ENCODE measurements at places on chromosomes 1 and 21.
A peak's percentile ranks its signal among the peaks of the same experiment; 100 is the strongest.

DNA sequence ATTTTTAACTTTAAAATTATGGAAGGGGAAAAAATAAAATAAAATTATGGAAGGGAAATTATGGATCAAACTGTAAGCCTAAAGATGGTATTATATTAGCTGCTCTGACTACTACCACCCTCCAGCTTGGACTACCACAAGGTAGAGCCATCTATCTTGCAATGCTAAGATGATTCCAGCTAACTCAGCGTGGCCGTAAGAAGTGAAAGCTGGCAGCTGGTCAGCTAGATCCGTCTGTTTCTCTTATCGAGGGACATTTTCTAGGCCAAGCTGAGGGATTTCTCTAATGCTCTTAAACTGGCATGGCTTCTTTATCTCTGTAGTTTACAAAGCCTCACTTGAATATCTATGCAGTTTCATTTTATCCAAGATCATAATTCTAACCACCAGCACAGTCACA, 31.5 kb downstream of the LYST start:
- DNase-seq = no peak

- DNase-seq = no peak
Observed at GRCh38 chr1:110903853-110904500, 31.0 kb downstream of the CD53 start.

DNA sequence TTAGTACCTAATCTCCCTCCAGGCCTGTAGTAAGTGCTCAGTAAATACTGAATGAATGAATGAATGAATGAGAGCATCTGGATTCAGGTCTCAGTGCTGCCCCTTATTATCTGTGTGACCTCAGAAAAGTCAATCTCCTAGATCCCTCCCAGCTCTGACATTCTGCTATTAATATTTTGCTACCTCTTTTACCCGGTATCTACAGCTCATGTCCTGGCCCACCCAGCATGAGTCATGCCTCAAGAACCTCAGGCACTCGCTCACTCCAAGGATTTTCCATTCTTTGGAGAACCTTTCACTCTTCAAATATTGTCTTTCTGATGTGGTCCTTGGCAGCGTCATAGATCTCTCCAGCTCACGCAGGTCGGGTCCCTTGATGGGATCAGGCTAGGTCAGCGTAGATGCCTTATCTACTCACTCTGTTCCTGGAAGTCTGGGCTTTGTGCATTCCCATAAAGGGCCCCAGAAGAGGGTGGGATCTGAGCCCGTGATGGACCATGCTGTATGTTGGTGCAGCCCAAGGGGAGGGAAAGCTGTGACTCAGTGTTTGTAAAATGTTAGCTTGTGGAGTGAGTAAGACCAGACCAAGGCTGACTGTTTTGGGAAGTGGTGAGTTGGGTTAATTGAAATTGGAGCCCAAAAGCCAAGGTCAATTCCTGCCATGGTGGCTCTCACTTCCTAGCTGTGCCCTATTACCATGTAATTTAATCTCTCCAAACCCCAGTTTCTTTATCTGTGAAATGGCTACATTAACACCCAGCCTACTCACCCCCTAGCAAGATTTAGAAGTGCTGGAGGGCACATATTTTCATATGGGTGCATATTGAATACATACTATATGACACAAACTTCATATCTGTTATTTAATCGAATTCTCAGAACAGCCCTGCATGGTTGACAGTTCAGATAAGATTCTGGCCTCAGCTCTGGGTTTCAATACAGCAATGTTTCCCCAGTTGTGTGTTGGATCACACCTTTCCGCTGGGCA, 214.1 kb upstream of the USP24 start:
- DNase-seq = peak; percentile 60

GRCh38 chr21:36423771-36424433, 38.7 kb downstream of the CHAF1B start:
- no peak for DNase-seq

- no peak for DNase-seq
Observed at GRCh38 chr21:42214081-42214750, 4.7 kb upstream of the ABCG1 start.

DNA sequence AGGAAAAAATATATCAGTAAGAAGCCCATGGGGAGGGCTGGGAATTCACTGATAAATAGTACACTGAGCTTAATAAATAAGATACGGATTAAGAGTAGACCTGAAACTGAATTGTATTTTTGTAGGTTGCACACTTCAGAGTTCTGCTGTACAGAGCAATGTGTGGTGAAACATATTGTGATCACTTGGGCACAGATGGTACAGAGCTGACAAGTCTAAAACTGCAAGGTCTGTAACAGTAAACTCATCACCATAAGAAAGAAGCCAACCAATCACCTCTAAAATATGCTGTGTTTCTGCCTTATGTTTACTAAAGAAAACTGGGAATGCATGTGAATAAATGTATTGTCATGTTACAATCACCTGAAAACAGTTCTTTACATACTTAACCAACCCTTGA, 360.7 kb downstream of the MRPL39 start:
- no peak for DNase-seq

DNA sequence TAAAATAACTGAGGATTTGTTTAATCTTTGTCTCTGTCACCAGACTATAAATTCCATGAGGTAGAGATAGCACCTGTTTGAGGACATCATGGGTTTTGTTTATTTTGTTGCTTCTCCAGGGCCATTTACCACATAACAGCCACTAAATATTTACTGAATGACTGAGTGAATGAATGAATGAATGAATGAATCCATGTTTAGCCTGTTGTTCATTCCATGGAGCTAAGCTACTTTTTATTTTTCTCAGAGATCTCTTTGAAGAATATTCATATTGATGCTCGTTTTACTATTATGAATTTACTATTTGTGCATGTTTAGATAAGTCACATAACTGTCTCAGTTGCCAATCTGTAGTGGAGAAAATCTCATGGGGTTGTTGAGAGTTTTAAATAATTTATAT, 17.7 kb downstream of the LRRC8B start:
- no peak for DNase-seq

All from lower lobe of right lung (tissue), 2 donors.